M059J (cell line): ENCODE measurements at places on chromosomes 12 and 14. TPM values are rescaled to one million over a fixed set of nuclear protein-coding genes. Genes with fewer than 3 reads are reported as not detected.

DNA sequence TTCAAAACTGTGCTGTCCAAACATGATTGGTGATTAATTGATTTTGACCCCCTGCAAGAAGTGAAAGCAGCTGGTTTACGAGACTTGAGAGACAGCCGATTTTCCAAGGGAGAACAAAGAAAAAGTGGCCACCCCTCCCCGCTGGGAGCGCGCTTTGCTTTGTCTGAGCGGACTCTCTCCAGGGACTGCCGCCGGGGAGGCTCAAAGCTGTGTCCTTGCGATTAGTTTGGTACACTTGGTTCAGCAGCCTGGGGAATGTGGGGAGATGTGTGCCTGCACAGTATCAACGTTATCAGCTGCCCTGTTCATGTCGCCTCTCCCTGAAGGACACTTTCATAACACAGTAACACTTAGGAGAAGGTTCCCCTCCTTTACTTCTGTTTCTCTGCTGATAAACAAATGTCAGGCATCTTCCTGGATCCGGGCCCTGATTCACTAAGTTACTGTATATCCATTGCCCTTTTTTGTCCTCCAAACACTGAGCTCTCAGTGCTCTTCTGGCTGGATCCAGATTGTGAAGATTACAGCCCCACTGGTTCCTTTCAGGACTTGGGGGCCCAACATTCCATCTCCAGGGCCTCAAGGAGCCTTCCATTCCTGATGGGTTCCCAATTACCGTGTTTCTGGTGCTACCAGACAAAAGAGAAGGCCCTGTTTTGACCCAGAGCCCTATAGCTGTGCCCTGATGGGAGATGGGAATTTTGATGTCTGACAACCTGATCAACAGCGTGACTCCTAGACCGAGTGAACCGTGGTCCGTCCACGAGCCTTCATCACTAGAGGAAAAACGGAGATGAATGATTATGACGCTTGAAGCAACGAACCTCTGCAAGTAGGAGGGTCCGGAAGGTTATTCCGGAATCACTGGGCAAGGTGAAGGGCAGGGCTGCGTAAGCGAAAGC lies 31.7 kb upstream of the TUBA1C start:
- peak; percentile 72 for DNase-seq

The PRPH gene
- 0.12 TPM in 1 of 2 replicates, not detected in the other for total RNA-seq

The HNF1A gene
- total RNA-seq, result not detected in 2 replicates

DNA sequence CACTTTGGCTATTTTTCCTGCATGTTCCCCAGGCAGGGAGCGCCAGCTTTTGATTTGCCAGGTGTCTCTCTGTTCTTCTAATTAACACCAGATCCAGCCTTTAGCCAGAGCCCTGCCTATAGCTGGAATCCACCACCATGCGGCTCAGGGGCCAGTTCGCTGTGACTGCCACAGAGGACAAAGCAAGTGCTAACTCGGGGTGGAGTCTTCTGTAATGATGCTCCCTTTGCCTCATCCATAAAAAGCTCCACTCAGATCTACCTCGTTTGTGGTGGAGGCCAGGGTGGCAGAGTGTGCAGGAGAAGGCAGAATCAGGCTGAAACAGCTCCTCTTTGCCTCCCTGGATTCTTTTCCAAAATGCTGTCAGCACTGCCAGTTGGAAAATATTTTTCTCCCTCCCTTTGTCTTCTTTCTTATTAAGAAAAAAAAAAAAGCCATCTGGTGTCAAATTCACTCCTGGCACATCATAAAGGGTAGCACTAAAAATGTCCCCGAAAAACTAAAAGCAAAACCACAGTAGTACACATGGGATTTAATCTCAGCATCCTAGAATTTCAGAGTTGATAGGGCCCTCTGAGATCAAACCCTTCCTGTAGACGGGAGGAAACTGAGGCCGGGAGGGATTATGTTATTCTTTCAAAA lies 18.0 kb upstream of the CTDSP2 start:
- DNase-seq, result peak; percentile 25

DNA sequence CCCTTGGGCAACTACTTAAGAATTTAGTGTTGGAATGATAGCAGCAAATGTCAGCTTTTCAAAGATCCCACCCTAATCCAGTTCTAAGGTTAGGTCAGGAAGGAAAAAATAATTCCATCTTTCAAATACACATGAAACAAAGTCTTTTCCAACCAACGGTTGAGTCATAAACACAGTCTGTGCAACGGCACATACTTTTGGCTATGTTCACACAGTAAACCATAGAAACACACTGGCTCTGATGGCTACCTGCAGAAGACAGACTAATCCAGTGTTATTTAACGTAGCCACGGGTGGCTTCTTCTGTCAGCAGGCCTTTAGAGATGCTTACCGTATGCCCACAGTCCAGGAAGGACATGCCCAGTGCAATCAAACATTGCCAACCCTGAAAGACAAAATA lies 35.7 kb downstream of the HIGD1C start:
- DNase-seq, result no peak

- no peak for DNase-seq
Observed at GRCh38 chr12:16607906-16608775, 2.2 kb upstream of the LMO3 start.

GRCh38 chr14:81805785-81806184 lies 272.1 kb upstream of the SEL1L start:
- DNase-seq, result no peak

GRCh38 chr12:107681836-107682820 lies 3.5 kb upstream of the PWP1 start:
- DNase-seq, result no peak

The PLA2G1B gene
- total RNA-seq, result not detected in 2 replicates

The SERPINA1 gene
- 5.6 and 8.3 TPM in 2 replicates for total RNA-seq

- DNase-seq, result no peak
Observed at GRCh38 chr14:73739899-73740617, 25.9 kb upstream of the PNMA1 start.

The B4GALNT1 gene
- 21.6 and 43.3 TPM in 2 replicates for total RNA-seq

DNA sequence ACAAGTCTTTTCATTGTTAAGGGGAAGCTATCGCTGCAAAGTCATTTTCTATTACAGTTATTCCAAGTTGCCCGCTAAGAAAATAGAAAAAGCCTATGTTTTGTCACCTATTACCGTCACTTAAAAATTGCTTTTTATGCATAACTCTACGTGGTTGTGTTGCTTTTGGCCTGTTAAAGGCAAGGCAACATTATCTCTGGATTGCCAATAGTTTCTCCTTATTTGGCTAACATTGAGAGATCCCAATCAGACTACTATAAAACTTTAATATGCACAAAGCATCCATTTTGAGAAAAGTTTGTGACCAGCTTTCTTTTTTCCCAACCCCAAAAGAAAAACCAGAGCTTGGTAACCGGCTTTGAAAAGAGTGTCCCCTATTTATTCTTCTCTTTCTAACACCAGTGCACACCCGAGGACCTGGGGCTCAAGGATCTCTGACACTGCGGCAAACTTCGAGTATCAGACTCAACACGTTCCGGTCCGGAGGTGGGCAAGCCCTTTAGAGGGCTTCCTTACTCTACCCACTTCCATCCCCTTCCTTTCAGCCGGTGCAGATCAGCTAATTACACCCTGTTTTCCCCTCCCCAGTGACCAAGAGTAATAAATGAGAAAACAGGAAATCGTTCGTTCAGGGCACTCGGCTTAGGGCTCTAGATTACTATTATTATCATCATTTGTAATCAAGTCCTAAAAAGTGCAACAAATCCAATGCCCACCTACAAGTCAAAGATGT lies 1.2 kb downstream of the PPP1R12A start:
- DNase-seq, result peak; percentile 41

DNA sequence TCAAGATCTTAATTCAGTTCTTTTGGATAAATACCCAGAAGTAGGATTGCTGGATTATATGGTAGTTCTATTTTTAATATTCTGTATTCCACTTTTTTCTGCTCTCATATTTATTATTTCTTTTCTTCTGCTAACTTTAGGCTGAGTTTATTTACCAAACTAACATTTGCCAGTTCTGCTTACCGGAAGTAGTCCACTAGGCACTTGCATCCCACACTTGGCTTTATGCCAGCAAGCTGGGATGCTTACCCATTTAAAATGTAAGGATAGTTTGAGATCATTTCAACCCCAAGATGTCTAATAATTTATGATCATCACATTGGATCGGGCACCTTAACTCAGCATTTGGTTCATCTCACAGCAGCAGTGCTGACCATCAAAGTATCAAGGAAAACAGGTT lies 96.8 kb downstream of the PIK3C2G start:
- DNase-seq, result no peak

DNA sequence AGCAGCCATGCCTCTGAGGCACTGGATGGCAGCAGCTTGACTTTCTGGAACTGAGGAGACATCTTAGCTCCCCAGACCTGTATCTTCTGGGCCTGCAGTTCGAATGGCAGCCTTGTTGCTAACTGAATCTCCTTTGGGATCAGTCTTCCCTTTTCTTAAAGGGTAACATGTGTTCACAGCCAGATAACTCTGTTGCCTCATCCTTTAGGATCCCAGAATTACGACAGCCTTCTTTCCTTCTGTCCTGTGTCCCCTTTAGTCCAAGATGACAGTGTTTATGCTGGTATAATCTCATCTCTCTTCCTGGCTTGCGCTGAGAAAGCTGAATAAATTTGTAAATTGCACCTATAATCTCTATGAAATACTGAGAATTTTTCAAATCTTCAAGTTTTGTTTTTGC lies 9.1 kb upstream of the ERC1 start:
- DNase-seq, result no peak

GRCh38 chr12:46387670-46388069 lies 15.1 kb upstream of the SLC38A2 start:
- DNase-seq, result peak; percentile 56

DNA sequence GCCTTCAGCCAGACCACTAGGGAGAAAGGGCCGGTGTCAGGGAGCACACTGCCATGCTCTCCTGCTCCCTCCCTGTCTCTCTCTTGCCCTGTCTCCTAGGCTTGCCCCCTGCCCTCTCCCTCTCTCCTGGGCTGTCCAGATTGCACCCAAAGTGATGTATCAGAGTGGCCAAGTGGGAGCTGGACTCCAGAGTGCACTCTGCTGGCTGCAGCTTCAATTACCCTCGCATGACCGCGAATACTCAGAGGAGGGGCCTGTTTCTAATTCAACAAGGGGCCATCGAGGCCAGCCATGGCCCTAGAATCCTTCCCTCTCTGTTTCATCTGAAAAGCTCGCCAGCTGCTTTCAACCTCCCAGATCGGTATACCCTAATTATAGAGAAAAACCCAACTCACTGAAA lies 206.4 kb upstream of the FKBP4 start:
- no peak for DNase-seq

The TMBIM4 gene
- 153 and 177 TPM in 2 replicates for total RNA-seq

DNA sequence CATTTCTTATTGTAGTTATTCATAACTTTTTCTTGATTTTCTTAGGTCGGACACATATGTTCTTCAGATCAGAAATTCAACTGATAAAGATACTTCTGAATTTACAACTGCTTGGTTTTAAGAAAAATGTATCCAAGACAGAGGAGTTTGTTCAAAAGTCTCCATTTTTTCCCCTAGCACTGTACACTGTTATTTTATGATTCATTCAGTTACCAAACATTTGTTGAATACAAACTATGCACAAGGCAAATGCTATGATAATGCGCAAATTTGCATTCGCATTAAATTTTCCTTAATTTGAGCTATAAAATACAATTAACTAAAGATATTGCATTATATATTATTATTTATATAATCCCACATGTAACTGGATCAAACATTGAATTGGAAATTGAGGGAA lies 10.1 kb upstream of the PLEKHA5 start:
- no peak for DNase-seq

- no peak for DNase-seq
Observed at GRCh38 chr12:19245106-19245505, 115.6 kb downstream of the PLEKHA5 start.

DNA sequence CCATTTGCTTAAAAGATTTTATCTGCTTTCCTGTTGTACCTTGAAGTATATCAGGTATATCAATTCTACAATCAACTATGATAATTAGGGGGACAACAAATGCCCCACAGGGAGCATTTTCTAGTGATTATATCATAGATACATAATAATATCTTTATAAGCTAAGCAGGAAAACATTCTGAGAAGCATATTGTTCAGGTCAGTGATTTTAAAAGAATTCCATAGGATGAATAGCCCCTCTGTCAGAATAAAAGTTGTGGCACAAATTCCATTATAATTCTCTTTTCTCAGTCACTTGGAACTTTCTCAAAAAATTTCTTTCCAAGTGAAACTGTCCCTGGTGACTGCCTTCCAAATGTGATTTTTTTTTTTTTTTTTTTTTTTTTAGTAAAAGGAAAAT lies 32.9 kb upstream of the HMGA2 start:
- DNase-seq, result no peak

The ITGA7 gene
- 4.2 and 7.9 TPM in 2 replicates for total RNA-seq

DNA sequence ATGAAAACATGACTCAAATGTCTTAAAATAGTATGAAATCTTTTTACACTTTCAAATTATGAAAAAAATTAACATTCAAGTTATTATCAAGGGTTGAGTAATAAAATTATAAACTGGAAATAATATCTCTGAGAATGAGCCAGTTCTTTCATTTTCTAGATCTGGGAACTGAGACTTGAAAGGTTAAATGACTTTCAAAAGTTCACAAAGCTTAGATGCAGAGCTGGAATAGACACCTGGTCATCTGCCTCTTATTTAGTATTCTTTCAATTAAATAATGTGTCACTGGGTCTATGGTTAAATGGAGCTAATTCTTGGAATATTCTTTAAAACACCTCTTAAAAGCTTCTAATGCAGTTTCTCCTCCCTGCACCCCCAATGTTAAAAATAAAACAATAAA lies 86.6 kb downstream of the CDK17 start:
- DNase-seq, result no peak

The ACSM4 gene
- total RNA-seq, result not detected in 2 replicates

DNA sequence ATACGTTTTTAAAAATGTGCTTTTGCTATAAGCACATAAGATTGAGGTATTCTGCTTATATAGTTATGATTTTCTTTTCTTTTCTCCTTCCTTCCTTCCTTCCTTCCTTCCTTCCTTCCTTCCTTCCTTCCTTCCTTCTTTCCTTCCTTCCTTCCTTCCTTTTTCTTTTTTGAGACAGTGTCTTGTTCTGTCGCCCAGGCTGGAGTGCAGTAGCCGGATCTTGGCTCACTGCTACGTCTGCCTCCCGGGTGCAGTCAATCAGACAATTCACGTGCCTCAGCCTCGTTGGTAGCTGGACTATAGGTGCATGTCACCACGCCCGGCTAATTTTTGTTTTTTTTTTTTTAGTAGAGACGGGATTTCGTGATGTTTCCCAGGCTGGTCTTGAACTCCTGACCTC lies 5.8 kb downstream of the CFAP54 start:
- DNase-seq, result no peak

GRCh38 chr12:94027561-94027960 lies 120.8 kb upstream of the PLXNC1 start:
- no peak for DNase-seq

GRCh38 chr14:84708865-84709264 lies 821.1 kb upstream of the FLRT2 start:
- DNase-seq, result no peak

GRCh38 chr14:23381871-23382270 lies 5.0 kb downstream of the CMTM5 start:
- no peak for DNase-seq
